NCI-H2081 (cell line): ENCODE measurements at places on chromosomes 4 and X.

DNA sequence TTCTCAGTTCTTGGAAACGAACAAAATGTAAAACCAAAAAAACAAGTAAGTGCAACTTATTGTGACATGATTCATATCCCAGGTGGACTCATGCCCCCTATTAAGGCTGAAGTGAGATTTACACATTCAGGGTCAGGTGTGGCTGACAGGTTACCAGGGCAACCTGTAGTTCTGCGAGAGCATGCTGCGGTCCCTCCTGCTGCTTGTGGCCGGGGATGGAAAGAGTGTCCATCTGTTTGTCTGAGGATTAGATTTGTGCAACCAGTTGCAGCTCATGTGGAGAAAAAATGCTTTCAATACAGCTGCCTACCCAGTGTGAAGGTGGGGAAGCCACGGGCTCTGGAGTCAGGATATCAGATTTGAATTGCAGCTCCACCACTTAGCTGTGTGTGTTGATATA lies 78.8 kb downstream of the FAM184B start:
- DNase-seq = no peak

- DNase-seq = no peak
Measured at GRCh38 chrX:148193759-148194158, 212.6 kb downstream of the FMR1NB start.

DNA sequence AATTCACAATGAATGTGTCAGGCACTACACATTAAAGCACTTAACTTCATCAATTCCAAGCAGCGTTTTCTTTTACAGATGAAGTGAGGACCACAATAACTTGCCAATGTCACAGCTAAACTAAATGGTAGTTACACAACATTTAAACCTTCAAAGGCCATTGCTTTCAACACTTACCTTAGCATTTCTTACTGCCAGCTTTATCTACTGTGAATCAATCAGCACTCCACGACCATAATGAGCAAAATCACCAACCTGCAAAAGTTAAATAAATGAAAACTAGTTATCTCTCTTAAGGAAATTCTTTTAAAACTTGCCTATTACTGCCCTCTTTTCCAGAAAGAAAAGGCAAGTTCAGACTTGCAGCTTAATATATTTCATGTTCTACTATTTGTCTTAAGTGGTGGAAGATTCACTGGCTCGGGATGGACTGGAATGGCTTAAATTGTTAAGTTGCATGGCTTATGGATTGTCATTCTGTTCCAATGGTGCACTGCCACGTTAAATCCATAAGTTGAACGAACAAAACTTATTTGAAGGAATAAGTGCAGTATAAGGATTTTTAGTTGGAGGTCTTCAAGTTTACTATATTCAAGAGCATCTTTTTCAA lies 8.3 kb downstream of the RBMX start:
- no peak for DNase-seq

DNA sequence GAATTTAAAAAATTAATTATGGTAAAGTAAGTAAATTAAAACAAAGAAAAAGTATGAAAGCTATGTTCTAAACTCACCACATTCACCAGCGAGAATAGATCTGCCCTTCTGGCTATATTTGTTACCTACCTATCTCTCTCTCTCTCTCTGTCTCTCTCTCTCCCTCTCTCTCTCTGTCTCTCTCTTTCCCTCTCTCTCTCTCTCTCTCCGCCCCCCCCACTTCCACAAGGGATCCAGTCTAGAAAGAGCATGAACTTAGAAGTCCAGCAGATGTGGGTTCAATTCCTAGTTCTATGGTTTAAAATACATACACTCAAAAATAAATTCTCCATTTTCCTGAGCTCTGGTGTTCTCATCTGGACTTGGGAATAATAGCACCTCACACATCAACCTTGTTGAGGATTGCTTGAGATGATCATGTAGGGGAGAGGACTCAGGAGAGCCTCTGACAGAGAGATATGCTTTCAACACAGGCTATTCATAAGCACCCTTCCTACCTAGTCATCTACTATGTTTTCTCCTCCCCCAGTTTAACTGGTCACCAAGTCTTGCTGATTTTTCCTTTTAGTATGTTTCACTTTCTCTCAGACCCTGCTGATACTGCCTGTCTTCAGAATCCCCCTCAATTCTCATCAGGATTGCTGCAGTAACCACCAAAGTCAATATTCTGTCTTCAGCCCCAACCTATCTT lies 64.7 kb downstream of the SLC7A11 start:
- no peak for DNase-seq

- DNase-seq = no peak
Measured at GRCh38 chr4:6001680-6002491, 16.3 kb downstream of the C4orf50 start.

GRCh38 chr4:11155208-11155867 lies 273.4 kb downstream of the HS3ST1 start:
- DNase-seq = no peak

GRCh38 chr4:162104459-162105124 lies 59.2 kb downstream of the FSTL5 start:
- no peak for DNase-seq

GRCh38 chrX:131219271-131219670 lies 69.8 kb downstream of the IGSF1 start:
- no peak for DNase-seq

GRCh38 chrX:144295921-144296320 lies 412.1 kb downstream of the UBE2NL start:
- no peak for DNase-seq

DNA sequence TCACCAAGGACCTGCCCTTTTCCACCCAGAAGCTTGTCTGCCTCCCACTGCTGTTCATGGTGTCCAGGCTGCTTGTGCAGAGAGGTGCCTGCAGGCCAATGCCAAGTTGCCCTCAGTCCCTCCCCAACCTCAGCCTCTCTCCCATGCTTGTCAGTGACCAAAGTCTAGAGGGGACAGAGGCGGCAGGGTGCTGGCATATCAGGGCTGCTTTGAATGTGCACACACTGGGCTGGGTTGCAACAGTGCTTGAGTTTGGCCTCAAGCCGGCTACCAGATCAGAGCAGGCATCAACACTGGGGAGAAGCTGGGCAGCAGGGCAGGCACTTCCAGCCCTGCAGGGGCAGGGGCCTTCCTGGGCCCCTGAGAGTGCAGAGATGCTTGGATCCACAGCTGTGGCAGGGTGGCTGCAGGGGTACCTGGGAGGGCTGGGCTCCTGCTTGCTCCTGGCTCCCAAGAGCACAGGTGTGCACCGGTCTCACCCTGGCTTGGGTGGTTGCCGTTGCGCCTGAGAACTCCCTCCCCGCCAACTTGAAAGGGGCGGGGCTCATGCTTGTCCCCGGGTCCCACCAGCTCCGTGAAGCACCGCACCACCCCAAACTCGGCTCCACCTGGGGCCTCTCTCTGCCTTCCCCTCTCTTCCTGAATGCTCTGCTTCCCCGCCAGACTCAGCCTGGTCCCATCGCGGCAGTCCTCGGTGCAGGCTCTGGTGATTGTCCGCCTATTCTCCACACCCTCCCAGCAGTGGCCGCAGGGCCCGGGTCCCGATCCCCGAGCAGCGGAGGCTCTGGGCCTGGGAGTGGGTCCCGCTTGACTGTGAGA lies 1681.9 kb upstream of the ADGRL3 start:
- DNase-seq = no peak

- DNase-seq = no peak
Measured at GRCh38 chr4:84041426-84041825, 457.7 kb downstream of the NKX6-1 start.

DNA sequence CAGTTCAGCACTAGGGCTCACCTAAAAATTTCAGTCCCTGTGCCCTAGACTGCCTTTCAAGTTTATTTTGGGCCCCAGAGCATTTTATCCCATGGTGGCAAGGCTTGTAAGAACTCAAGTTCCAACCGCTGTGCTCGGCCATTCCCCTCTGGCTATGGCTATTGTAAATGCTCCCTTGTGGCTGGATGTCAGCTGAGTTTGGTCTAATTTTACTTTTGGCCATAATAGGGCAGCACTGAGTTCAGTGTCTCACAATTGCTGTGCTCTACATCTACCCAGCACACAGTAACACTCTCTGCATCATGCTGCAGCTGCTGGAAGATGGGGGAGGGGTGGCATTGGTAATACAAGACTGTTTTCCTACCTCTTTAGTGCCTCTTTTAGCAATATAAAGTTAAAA lies 210.8 kb upstream of the IRS4 start:
- no peak for DNase-seq

GRCh38 chrX:2559124-2559523 lies 58.3 kb upstream of the DHRSX start:
- no peak for DNase-seq

GRCh38 chrX:136467303-136467702 lies 20.4 kb upstream of the BRS3 start:
- DNase-seq = no peak

DNA sequence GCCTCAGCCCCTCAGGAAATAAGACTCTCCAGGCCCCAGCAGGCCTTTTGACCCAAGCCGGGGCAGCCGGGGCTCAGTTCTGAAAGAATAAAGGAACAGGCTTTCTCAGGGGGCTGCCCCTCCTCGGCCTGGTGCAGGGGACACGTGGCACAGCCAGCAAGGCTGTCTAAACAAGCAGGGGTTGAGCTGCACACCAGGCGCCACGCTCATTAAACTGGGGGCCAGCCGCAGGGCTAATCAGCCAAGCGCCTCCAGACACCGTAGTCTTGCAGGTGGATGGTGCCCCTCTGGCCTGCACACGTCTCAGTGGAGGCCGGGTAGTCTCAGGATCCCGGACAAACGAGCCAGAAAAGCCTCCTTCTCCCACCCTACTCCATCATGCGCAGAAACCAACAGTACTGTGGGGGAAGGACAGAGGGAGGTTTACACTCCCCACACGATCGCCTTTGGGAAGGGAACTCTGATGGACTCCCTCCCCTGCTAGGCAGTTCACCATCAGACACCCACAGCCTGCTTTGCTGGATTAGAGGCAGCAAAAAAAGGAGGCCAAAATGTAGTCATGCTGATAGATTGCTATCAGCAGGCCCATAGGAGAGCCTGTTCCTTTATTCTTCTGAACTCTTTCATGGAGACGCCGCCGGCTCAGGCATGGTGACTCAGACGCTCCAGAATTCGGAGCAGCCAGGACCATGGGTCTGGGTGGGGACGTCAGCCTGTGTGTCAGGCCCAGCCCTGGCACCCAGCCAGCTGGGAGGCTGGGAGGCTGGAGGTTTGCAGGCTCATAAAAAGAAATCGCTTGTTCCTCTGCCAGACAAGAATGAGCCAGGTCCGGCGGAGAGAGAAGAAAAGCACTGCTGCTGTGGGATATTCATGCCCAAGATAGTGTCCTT lies 342.4 kb downstream of the BCOR start:
- peak; percentile 20 for DNase-seq

GRCh38 chr4:181006499-181007260 lies 1236.5 kb upstream of the TENM3 start:
- DNase-seq = no peak

GRCh38 chr4:140046543-140046942 lies 107.4 kb downstream of the MAML3 start:
- DNase-seq = no peak

- no peak for DNase-seq
Measured at GRCh38 chrX:109830704-109831206, 97.7 kb upstream of the ACSL4 start.

DNA sequence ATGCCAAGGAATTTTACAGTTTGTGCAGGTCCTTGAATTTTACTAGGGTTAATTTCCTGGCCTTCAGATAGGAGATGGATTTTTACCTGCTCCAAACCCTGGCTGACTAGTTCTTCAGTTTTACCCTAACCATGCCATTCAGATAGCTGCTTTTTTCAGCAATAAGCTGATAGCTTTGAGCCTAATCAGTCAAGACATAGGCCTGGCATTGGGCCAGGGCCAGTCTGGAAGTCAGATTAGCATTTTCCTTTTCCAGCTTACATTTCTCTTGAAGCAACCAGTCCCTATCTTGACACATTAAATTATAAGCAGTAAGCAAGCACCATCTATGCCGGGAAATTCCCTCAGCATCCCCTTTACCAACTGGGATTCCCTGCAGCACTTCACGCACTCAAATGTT lies 177.1 kb downstream of the ADGRA3 start:
- DNase-seq = no peak

- no peak for DNase-seq
Measured at GRCh38 chrX:20320461-20321159, 53.9 kb upstream of the RPS6KA3 start.

GRCh38 chr4:42732776-42733175 lies 75.9 kb upstream of the ATP8A1 start:
- no peak for DNase-seq

DNA sequence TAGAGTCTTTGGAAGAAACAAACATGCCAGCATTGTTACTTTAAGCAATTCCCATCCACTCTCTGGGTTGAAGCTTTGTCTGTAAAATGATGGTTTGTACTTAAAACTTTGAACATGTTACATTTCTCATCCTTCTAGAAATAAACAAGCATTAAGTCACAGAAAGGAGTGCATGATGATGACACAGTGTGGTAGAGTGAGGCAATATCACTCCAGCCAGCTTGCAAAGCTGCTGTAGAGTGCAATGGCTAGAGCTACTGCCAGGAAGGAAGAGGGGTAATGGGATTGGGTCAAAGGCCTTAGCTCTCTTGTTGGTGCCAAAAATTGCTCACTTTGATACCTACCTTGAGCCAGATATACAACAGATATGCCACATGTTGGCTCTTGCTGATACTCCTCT lies 12.3 kb upstream of the ENOX2 start:
- DNase-seq = no peak

- DNase-seq = no peak
Measured at GRCh38 chrX:67607466-67607865, 63.6 kb downstream of the AR start.

GRCh38 chr4:176032454-176032853 lies 33.2 kb upstream of the WDR17 start:
- no peak for DNase-seq

DNA sequence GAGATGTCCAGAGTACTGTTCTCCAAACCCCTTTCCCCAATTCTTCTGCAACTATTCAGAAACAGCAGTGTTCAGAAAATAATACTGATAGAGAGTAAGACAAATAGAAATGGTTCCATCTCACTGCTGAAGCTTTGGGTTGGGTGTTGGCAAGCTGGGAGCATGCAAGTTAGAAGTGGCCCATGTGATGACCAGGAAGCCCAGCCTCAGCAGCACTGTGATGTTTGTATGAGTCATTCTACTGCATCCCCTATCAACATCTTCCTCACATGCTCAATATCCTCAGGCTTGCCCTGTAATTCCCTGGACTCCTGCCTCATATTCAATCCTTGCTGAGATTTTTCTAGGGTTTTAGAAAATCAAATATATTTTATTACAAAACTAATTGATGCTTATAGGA lies 96.5 kb downstream of the CHRDL1 start:
- no peak for DNase-seq

- no peak for DNase-seq
Measured at GRCh38 chr4:81527115-81527514, 55.4 kb upstream of the RASGEF1B start.

GRCh38 chrX:100895365-100896075 lies 21.4 kb upstream of the NOX1 start:
- DNase-seq = peak; percentile 53

GRCh38 chrX:97200454-97200853 lies 316.7 kb downstream of the RPA4 start:
- no peak for DNase-seq

DNA sequence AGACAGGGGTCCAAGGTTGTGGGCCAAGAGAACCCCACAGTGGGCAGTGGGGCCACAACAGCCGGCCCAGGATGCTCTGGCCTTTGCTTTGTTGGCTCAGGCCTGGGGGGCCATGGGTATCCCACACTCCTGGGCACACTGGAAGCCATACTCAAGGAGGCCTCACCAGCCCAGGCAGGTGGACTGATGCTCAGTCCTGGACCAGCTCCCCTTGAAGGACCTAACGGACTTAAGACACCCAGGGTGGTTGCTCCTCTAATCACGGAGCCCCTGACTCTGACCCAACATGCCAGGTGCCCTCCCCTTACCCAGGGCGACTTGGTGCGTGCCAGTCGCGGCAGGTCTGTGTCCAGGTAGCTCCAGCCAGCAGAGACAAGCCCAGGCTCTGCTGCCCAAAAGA lies 50.8 kb downstream of the ZFYVE28 start:
- DNase-seq = no peak
